ENCODE measurements at places on chromosomes 3 and 15.

DNA sequence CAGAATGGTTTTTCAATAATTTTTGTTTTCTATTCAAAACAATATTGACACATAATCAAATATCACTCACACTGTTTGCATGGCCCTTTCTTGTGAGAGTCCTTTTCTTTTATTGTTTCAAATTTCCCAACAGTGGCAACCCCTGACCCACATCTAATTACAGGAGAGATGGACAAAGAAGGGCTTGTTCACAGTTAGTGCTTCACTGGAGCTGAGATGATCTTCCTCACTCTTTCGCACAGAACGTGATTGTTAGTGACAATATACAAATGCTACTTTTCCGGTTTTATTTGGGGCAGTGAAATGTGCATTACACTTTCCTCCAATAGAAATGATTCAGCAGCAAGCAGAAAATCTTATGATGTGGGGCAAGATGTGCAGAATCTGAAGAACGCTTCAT lies 38.6 kb upstream of the TTC14 start:
- DNase-seq = no peak

DNA sequence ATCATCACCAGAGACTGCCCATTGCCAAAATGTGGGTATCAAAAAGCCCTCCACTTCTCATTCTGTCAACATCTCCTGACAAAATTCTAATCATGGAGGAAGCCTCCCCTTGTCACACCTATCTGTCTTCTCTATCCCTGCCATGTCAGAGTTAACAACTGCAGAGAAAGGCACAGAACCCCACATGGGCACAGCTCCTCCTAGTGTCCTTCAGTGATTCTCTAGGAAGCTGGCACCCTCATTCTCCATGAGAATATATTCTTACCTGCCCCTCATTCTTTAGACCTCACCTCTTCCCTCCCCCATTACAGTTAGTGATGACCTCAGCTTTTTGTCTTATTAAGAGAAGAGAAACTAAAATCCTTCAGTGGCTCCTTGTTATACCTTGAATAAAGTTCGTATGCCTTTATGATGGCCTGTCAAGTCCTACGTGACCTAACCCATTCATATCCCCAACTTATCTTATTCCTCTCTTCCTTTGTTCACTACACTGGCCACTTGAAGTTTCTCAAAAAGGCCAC lies 44.6 kb downstream of the NME9 start:
- no peak for DNase-seq

- DNase-seq = no peak
Measured at GRCh38 chr3:147919496-147919895, 510.3 kb downstream of the ZIC1 start.

- DNase-seq = no peak
Measured at GRCh38 chr3:170144437-170144843, 37.1 kb downstream of the PHC3 start.

GRCh38 chr15:64438653-64439447 lies 21.5 kb upstream of the ZNF609 start:
- no peak for DNase-seq

- DNase-seq = no peak
Measured at GRCh38 chr3:51530485-51530884, 8.0 kb upstream of the RAD54L2 start.

DNA sequence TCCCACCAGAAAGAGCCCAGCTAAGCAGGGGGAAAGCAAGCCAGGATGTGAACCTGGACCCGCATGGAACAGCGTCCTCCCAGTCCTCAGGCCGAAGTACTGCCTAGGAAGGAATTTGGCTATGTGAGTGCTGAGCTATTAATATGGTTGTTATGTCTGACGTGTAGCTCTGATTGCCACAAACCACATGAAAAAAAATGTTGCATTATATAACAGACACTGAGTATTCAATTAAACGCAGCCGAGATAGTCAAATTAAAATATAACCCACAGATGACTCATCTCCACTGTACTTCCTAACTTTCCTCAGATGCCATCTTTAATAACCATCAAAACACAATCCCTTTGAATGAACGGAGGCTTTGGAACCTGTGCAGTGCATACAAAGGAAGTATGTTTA lies 111.1 kb downstream of the GABRB3 start:
- no peak for DNase-seq

- no peak for DNase-seq
Measured at GRCh38 chr3:64837986-64838735, 150.4 kb upstream of the ADAMTS9 start.

- no peak for DNase-seq
Measured at GRCh38 chr3:31004025-31004678, 109.7 kb upstream of the GADL1 start.

DNA sequence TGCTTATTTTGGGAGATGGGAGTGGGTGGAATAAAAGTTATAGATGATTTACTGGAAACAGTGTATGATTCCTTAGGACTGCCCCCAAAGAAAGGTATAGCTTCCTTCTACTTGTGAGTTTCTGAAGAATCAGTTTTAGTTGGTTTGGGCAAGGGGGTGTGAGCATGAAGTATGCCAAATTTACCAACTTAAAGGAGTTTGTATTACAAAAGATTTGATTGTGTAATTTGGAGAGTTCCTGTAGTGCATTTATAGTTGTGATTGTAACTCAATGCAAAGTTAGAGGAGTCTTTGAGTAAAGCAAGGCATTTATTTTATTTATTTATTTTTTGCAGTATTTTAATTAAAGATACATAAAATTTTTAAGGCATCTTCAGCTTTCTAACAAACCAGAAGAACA lies 42.8 kb downstream of the TSC22D2 start:
- DNase-seq = no peak

- no peak for DNase-seq
Measured at GRCh38 chr15:65845826-65846519, 23.3 kb upstream of the RAB11A start.

DNA sequence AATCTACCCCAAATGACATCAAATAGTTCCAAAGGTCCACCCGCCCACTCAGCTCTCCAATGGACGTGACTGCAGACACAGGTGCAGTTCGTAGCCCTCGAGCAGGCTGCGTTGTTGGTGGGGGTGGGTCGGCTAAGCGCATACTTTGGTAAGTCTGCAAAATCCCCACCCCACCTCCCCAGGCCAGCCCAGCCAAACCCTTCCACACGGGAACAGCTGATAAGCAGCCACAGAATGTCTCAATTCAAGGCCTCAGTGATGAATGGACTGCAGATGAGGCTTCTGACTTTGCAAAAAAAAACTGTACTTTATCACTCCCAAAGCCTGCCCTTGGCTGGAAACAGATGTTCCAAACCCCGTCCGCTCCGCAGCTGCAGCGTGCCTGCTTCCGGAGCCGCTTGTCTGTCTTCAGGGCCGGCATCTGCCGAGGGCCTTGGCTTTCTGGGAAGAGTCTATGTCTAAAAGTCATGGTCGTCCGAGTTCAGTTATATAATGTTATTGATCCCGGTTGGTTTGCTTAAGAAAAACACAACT lies 38.2 kb downstream of the PCSK6 start:
- no peak for DNase-seq

GRCh38 chr3:195048059-195048905 lies 222.7 kb downstream of the XXYLT1 start:
- DNase-seq = no peak

DNA sequence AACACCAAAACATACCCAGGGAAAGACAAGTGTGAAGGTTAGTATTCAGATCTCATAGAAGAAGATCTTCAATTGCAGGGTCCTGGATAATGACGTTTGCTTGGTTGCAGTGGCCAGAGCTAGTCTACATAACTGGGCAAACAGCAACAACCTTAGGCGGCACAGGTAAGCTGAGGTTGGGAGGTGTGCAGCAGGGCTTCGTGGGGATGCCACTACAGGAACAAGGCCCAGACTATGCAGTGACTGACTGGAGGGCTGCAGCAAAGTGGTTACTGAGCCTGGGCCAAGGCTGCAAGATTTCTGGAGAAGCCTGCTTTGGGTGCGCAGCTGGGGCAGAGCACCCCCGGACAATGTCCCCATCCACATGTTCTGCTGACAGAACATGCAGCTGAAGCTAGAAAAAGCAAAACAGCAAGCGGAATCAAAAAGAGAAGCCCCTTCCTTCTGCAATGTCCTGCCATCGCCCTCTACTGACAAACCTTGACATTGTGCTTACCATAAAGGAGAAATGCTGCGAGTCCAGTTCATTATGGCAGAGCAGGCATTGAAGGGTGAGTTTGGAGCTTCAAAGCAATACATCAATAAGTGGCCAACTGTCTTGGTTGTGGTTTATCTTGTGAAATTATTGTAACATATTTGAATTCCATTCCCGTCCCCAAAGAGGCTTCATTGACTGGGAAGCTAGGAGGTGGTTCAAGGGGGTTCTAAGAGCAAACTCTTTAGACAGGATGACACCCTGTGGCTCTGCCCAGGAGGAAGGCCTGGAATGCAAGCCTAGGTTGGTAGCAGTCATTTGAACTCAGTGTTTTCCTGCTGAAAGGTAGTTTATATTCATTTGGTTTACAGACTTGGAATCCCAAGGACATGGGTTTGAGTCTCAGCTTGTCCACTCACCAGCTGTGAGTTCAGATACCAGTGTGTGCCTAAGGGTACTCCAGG lies 217.0 kb downstream of the PDCD6IP start:
- no peak for DNase-seq

DNA sequence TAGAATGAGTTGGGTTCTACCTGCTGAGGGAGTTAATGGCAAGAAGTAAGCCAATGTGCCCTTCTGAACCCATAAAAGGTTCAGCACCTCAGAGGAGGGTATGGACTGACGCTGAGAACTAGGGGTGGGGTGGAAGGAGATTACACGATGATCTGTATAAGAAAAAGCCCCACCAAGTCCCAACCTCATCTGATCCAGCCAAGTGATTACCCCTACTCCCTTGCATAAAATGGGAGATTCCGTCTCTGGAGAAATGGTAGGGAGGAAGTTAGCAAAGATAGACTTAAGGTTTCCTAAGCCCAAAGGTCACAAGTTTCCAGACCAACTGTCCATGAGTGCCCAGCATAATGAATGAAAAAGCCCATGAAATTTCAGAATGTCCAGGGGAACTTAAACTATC lies 7.1 kb upstream of the DVL3 start:
- DNase-seq = no peak

DNA sequence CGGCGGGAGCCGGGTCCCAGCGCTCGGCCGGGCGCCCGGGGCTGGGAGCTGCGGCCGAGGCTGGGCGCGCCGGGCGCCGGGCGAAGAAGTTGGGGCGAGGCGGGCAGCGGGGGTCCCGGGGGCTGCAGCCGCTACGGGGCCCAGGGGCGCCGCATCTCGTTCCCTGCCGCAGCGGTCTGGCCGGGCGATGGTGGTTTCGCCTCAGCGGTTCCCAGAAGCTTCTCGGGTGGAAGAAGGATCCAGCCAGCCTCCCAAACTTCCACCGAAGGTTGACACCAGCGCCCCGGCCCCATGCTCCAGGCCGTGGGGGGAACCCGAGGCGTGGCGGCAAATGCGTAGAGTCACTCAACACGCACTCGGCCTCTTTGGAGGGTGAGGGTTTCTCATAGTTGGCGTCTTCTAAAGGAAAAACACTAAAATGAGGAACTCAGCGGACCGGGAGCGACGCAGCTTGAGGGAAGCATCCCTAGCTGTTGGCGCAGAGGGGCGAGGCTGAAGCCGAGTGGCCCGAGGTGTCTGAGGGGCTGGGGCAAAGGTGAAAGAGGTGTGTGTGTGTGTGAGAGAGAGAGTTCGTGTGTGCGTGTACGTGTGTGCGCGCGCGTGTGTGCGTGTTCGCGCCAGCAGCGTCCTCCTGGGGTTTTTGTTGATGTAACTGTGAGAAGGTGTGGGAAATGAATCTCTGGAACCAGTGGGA lies 940 bp downstream of the BOC start:
- no peak for DNase-seq

DNA sequence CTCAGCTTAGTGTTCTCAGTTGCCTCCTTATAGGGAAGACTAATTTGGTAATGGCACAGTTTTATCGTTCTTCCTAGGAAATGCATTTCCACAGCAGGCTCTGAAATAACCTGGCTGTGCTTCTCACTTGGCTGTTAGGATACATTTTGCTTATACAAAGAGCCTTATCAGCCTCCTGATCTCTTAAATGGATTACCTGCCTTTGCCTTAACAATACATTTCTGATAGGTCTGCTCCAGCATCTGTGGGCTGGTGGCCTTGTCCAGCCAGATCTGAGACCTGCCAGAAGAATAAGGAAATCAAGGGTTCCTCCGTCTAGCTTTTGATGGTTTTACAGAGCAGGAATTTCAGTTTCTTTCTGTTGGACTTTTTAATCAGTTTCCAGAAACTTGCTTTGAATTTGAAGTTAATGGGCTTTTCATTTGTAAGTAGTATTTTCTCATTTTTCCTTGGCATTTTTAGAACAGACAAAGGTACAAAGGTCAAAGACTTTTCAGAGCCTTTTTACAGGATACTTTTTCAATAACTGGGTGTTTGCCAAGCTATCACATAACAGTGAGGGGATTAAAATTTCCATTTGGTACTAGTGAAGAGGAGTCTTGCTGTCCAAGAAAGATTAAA lies 116.3 kb downstream of the AKAP13 start:
- no peak for DNase-seq

- no peak for DNase-seq
Measured at GRCh38 chr3:29183346-29184087, 97.4 kb upstream of the RBMS3 start.

- no peak for DNase-seq
Measured at GRCh38 chr3:160180581-160181216, 44.5 kb upstream of the C3orf80 start.

GRCh38 chr3:195113536-195114425 lies 157.2 kb downstream of the XXYLT1 start:
- DNase-seq = no peak

- DNase-seq = no peak
Measured at GRCh38 chr3:49013113-49013737, 5.2 kb downstream of the DALRD3 start.

DNA sequence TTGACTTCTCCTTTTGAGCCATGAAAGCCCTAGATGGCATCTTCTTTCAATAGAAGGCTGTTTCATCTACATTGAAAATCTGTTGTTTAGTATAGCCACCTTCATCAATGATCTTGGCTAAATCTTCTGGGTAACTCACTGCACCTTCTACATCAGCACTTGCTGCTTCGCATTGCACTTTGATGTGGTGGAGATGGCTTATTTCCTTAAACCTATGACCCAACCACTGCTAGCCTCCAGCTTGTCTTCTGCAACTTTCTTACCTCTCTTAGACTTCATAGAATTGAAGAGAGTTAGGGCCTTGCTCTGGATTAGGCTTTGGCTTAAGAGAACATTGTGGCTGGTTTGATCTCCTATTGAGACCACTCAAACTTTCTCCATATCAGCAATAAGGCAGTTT lies 189.8 kb downstream of the PLCL2 start:
- no peak for DNase-seq

- DNase-seq = no peak
Measured at GRCh38 chr15:75230551-75231371, 27.4 kb upstream of the GOLGA6C start.

- no peak for DNase-seq
Measured at GRCh38 chr15:81268881-81269601, 54.9 kb downstream of the STARD5 start.

Measured in MM.1S (cell line).